Activated CD4-positive, alpha-beta T cell treated with anti-CD3 and anti-CD28 coated beads for 4 hours (primary cell): ENCODE measurements at places on chromosomes 5 and 9.

GRCh38 chr9:15521254-15521653 lies 10.5 kb upstream of the PSIP1 start:
- no peak for DNase-seq

- no peak for DNase-seq
Observed at GRCh38 chr9:80197661-80198060, 625.9 kb downstream of the TLE4 start.

DNA sequence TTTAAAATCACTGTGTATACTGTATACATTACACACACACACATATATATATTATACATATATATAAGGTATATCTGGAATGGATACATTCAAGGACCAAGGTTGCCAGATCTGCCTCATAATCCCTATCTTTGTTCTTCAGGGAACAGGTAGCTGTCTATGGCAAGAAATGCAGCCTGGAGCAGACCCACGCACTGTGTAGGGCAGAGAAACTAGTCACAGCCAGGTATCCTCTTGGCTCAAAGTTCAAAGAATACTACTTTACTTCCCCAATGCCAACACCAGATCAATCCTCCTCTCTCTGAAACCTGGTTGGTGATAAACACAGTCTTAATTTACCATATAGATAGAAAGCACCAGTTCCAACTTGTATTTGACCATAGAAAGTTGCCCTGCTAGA lies 313.6 kb downstream of the PRELID2 start:
- no peak for DNase-seq

DNA sequence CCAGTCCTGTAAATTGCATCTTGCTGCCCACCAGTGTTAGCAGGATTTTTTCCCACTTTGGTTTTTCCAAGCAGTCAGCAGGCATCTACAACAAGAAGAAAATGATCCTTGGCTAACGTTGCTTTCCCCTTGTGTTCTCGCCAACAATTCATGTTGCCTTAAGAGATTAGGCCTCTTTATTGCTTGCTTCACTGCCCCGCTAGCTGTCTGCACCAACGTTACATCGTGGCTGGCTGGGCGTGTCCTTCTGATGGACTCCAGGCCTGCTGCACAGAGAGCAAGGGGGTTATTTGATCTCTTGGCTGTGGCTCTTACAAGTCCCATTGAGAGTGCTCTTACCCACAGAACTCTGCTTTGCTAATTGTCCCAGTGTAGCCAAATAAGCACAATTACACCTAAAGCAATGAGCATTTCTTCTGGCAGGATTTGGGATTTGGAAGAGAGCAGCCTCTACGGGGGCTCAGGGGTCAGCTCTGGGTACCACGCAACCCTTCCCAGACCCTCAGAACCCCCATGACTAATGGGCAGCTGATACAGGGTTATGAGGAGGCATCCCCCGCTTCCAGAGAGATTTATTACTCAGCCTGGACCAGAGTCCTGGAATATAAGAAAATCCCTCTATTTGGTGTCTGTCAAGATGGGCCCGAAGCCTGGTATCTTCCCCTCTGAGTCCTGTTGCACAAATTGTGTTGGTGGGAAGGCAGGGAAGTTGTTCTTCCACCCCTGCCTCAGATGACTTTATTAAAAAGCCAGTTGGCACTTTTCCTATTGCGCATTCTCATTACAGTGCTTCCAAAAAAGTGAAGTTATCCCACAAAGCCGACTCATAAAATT lies 17.6 kb downstream of the DCANP1 start:
- DNase-seq = no peak

DNA sequence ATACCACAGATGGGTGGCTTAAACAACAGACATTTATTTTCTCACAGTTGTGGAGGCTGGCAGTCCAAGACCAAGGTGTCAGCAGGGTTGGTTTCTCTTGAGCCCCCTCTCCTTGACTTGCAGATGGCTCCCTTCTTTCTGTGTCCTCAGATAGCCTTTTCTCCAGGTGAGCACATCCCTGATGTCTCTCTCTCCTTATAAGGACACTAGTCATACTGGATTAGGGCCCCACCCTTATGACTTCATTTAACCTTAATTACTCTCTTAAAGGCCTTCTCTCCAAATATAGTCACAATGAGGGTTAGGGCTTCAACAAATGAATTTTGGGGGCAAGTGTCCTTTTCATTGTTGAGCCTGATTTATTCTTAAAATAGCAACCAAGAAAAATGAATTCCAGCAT lies 14.7 kb downstream of the PTGER4 start:
- no peak for DNase-seq

DNA sequence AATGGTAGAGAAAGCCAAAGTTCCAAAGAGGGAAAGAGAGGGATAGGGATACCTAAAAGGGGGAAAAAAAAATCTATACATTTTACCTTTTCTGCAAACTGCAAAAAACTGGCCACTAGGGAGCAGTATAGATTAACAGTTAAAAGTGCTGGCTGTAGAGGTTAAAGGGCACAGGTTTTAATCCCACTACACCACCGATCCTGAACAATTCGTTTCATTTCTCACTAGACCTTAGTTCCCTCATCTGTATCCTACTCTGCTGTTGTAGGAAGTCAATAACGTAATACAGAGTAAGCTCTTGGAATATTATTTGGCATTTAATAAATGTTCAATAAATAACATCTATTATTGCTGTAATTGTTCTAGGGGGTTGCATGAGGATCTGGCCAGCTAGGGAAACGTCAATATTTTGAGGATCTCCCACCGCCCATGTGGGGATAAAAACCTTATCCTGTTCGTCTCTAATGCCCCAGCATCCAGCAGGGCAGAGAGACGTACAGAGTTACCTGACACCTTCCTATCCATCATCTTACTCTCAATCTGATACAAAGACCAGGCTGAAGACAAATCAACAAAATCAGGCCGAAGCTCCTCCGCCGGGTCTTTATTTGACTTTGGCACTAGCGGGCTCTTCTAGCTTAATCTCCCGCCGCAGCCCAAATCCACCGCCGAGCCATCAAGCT lies 757 bp downstream of the CDC26 start:
- DNase-seq = peak; percentile 46

GRCh38 chr5:56099346-56099745 lies 104.6 kb upstream of the IL6ST start:
- no peak for DNase-seq

DNA sequence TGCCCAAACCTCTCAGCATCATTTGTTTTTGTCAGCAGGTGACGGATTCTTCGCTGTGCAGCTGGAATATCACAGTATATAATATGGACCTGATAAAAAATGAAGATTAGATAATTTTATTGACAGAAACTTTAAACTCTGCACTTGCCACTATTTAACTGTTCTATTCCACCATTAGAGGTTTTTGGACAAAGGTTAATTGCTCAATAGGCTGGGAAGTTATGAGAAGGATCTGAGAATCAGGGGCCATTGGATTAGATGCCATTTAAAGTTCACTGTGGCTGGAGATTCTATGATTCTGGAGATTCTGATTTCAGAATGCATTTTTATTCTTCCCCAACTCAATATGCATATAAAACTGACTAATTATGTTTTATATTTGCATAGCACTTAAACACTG lies 59.8 kb upstream of the ANXA1 start:
- DNase-seq = no peak

- no peak for DNase-seq
Observed at GRCh38 chr5:156182174-156182967, 144.6 kb upstream of the SGCD start.

DNA sequence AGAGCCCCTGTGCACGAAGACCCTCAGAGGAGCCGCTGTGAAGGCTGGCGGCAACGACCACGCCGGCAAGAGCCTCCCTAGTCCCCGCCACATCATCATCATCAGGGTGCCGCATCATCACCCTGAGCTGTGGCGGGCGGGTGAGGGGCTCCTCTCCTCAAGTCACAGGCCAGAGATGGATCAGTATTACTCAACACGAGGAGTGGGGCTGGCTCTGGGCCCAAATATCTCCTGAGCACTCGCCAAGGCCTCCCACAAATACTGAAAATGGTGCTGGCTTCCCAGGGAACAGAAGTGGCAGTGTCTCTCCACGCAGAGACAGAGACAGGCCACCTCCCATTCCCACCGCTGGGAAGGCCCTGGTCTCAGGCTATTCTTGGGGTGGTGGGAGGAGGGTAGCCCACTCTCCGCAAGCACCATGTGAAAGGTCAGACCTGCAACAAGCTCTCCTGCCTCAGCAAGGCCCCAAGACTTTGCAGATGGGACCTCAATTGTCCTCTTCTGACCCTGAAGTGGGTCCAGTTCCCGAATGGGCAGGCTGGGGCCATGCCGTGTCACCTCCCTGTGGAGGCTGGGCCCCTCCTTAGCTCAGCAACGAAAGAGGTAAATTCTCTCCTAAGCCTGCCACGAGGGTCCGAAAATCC lies 39.3 kb upstream of the ZNF354A start:
- DNase-seq = no peak

- DNase-seq = no peak
Observed at GRCh38 chr5:94595281-94595840, 23.0 kb downstream of the KIAA0825 start.

- no peak for DNase-seq
Observed at GRCh38 chr9:2389404-2389803, 232.2 kb upstream of the VLDLR start.

- DNase-seq = no peak
Observed at GRCh38 chr5:178320281-178320855, 87.8 kb upstream of the PHYKPL start.

GRCh38 chr5:1111727-1112289 lies at the start of gene SLC12A7:
Gene SLC12A7, minus strand, starts transcription at chr5:1112063. Its CDS starts 72 bp downstream, at chr5:1111991.
- DNase-seq = peak; percentile 63

GRCh38 chr9:13689925-13690324 lies 410.4 kb upstream of the MPDZ start:
- DNase-seq = no peak

- DNase-seq = no peak
Observed at GRCh38 chr5:65382582-65382981, 99.1 kb downstream of the ADAMTS6 start.

- DNase-seq = peak; percentile 24
Observed at GRCh38 chr5:79025054-79025472, 40.0 kb upstream of the ARSB start.

DNA sequence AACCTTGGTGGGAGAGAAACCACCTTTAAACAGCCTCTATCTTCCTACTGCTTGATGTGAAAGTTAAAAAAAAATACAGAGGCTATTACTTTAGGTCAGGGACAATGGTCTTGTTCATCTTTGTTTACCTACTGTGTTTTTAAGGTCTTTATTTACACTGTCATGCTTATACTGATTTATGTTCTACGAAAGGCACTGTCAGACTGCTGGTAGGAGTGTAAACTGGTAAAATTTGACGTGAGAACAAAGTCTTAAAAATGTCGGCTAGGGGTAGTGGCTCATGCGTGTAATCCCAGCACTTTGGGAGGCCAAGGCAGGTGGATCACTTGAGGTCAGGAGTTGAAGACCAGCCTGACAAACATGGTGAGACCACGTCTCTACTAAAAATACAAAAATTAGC lies 42.1 kb upstream of the ELOVL7 start:
- no peak for DNase-seq

- DNase-seq = peak; percentile 66
Observed at GRCh38 chr9:27572566-27572917, 739 bp downstream of the C9orf72 start.

DNA sequence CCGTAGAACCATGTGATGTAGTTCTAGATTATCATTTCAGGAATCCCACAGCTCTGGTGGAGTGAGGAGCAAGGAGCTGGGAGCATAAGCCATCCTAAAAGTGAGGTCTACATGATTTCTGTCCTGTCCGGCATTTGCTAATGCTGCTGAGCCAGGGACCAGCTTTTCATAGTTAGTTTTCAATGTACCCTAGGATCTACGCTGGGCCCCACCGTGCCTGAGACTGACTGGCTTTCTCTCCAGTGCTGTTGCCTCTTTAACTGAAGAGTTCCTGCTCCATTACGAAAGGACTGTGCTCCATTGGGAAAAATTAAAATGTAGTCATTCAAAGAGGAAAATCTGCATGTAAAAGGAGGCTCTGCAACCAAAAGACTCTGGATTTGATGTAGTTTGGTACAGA lies 634.8 kb downstream of the DMRTA1 start:
- no peak for DNase-seq

GRCh38 chr5:73380041-73380440 lies 68.5 kb downstream of the FOXD1 start:
- DNase-seq = no peak

- DNase-seq = no peak
Observed at GRCh38 chr9:91416096-91416712, 7.4 kb downstream of the NFIL3 start.

- no peak for DNase-seq
Observed at GRCh38 chr5:51386916-51387883, 4.0 kb downstream of the ISL1 start.

GRCh38 chr9:92507005-92507404 lies 24.7 kb upstream of the ASPN start:
- DNase-seq = no peak
